Fibroblast of mammary gland (primary cell): ENCODE measurements at places on chromosomes 11 and 22.

- peak; percentile 51 for DNase-seq
Measured at GRCh38 chr11:36088266-36088972, 144.6 kb downstream of the LDLRAD3 start.

DNA sequence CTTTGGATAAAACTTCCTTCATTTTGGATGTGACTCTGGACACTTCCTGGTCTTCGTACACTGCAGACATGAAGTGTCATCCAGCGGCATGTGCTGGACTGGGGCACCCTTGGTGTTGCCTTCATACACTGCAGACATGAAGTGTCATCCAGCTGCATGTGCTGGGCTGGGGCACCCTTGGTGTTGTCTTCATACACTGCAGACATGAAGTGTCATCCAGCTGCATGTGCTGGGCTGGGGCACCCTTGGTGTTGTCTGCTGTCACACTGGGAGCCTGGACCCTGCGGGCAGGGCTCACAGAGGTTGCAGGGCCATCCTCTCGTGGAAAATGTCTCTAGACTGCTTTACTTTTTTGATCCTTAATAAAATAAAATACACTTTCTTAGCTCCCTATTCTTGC, 771.4 kb downstream of the BRD1 start:
- no peak for DNase-seq

DNA sequence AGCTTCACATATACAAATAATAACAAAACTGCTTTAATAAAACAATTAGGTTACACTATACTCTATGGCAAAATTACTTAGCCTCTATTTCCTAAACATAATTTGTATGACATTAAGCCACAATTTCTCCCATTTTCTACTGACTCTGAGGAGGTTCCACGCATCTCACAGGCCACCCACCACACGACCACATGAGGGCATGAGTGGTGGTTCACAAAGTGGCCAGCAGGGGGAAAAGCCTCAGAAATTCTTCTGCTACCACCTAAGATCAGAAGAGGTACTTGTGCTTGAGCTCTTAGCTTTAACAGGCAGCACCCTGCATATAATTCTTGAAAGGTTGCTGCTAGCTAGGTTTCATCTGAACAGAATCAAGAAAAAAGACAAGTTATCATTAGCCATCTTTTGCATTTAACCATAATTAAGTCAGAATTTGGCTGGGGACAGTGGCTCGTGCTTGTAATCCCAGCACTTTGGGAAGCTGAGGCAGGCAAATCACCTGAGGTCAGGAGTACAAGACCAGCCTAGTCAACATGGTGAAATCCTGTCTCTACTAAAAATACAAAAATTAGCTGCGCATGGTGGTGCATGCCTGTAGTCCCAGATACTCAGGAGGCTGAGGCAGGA, 7.7 kb downstream of the LPXN start:
- DNase-seq = peak; percentile 70

GRCh38 chr22:38080850-38081635, 2.9 kb downstream of the SLC16A8 start:
- peak; percentile 18 for DNase-seq

GRCh38 chr11:114077482-114078305, 18.2 kb downstream of the ZBTB16 start:
- DNase-seq = no peak

DNA sequence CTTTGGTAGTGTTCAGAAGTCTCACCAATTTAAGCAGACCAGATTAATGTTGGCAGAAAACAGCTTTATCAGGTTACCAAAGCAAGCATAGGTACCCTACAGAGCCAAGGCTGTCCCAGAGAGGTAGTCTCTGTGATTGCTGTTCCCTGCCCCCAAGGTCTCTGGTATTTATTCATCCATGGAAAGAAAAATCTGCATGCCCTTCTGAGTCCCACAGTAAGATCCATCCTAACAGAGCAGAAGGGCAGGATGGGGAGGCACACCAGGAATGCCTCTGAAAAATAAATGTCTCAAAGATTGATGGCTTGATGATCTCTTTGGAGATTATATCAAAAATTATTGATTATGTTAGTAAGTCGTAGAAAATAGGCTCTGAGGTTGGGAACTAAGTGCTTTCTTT, 122.8 kb downstream of the FAT3 start:
- DNase-seq = no peak

DNA sequence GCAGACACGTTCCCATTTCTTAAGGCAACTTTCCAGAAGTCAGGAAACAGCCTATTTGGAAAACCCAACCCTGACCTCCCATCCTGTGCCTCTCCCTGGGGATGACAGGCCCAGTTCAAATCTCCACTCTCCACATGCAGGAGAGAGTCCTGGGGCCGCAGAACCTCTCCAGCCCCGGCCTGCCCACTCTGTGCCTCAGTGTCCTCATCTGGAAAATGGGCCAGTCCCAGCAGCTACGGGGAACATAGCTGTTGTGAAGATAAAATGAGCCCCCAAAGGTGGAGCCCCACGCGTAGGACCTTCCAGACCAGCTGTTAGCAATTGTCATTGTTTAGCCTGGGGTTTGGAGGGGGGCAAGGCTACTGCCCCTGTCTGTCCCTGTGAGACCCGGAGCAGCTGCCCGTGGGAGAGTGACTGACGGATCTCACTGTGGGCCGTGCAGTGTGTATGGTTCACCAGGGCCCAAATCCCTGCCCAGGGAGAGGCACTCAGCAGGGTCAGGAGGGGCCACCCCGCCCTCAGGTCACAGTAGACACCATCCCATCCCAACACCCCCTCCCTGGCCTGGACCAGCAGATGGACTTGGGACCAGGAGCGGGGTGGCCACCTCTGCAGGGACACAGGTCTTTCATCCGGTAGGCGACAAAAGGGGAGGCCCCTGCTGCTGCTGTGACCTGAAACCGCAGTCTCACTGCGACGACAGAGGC, 145.9 kb downstream of the CTTN start:
- DNase-seq = no peak

DNA sequence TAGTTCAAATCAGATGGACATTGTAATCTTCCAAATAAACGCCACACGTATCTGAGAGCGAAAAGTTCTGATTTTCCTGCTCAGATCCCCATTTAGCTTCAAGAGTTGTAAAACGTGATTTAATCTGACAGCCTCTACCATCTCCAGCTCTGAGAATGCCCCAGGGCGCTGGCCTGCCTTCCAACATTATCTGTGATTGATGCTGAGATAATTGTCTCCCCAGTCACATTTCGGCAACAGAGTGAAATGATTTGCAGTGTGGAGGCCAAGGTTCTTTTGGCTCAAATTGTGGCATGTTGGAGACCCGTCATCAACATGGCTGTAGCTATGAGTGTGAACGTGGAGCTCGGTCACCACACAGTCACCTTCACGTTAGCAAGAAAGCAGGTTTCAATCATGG, 283.4 kb downstream of the BRD1 start:
- no peak for DNase-seq

DNA sequence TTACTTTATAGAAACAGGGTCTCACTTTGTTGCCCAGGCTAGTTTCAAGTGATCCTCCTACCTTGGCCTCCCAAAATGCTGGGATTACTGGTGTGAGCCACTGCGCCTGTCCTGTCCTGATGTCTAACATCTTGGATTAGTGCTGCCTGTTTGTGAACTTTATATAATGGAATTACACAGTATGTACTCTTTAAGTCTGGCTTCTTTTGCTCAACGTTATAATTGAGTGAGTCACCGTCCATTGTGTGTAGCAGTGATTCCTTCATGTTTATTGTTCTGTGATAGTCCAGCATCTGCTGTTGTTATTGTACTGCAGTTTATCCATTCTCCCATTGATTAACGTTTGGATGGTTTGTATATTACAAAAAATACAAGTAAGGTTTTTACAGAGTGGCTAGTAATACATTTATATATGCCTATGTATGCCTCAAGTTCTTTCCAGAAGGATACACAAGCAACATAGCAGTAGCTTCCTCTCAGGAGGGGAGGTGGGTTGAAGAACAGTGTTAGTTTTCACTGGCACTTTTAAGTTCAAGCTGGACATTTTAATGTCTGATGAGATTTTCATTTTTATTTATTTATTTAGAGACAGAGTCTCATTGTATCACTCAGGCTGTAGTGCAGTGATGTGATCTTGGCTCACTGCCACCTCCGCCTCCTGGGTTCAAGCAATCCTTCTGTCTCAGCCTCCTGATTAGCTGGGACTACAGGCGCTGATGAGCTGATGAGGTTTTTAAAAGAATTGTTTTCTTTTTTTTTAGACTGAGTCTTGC, 25.2 kb upstream of the MICALL1 start:
- peak; percentile 80 for DNase-seq

DNA sequence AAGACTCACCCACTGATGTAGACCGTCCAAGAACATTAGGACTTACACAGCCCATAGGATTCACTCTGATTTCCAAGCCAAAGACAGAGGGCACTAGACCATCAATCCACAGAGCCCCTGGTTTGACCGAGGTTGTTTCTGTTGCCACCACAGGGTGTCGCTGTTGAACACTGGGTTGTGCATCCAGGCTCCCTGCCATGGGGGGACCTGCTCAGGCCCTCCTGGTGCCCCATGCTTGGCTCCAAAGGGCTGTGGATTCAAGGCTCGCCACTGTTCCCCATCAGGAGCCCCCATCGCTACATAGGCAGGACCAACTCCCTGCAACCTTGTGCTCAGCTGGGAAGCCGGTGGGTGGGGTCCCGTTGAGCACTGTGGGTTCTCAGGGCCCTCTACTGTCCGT, 128.0 kb upstream of the ANO1 start:
- DNase-seq = peak; percentile 15

DNA sequence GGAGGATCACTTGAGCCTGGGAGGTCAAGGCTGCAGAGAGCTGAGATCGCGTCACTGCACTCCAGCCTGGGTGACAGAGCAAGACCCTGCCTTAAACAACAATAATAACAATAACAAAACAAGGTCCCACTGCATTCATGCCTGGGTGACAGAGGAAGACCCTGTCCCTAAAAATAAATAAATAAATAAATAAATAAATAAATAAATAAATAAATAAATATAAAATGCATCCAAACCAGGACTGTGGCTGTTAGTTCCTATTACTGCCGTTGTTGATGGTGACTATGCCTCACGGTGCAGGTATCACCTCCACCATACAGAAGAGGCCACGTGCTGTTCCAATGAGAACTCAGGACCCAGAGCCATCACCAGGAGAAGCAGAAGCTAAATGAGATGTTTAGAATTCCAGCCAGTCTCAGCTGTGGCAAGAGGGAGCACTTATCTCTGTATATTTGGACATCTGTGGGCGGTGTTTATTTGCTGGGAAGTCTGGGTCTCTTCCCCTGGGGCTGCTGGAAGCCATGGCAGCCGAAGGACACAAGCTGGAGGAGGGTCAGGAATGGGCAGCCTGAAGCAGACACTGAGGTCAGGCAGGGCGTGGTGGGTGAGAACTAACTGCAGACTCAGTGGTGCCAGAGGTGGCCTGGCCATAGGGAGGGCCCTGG, 21.6 kb downstream of the C11orf86 start:
- no peak for DNase-seq

DNA sequence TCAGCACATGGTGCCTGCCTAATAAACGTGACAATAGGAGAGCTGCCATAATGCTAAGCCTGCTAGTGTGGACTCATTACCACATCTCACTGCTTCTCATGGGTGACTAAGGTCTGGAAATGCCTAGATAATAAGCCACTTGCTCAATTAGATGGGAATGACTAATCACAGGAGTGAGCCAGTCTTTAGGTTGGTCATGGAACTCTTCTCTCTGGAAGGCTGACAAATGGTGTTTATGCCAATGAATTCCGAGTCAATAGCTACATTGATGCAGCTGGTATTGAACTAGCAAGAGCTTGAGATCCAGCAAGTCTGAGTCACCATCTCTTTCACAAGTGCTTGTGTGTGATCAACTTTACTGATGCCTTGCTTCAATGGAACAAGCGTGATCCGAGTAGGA, 334.9 kb downstream of the OPCML start:
- DNase-seq = no peak

DNA sequence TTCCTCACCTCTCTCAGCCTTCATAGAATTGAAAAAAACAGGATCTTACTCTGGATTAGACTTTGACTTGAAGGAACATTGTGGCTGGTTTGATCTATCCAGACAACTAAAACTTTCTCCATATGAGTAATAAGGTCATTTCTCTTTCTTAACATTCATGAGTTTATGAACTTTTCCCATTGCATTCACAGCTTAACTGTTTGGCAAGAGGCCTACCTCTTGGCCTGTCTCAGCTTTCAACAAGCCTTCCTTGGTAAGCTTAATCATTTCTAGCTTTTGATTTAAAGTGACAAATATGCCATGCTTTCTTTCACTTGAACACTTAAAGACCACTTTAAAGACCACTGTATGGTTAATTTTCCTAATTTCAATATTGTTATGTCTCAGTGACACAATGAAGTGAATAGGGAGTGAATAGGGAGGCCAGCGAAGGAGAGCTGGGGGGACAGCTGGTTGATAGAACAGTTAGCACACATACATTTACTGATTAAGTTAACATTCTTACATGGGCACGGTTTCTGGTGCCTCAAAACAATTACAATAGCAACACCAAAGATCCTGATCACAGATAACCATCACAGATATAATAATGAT, 17.0 kb downstream of the IMMP1L start:
- peak; percentile 43 for DNase-seq

- no peak for DNase-seq
Measured at GRCh38 chr11:121459413-121460017, 6.7 kb upstream of the SORL1-AS1 start.

DNA sequence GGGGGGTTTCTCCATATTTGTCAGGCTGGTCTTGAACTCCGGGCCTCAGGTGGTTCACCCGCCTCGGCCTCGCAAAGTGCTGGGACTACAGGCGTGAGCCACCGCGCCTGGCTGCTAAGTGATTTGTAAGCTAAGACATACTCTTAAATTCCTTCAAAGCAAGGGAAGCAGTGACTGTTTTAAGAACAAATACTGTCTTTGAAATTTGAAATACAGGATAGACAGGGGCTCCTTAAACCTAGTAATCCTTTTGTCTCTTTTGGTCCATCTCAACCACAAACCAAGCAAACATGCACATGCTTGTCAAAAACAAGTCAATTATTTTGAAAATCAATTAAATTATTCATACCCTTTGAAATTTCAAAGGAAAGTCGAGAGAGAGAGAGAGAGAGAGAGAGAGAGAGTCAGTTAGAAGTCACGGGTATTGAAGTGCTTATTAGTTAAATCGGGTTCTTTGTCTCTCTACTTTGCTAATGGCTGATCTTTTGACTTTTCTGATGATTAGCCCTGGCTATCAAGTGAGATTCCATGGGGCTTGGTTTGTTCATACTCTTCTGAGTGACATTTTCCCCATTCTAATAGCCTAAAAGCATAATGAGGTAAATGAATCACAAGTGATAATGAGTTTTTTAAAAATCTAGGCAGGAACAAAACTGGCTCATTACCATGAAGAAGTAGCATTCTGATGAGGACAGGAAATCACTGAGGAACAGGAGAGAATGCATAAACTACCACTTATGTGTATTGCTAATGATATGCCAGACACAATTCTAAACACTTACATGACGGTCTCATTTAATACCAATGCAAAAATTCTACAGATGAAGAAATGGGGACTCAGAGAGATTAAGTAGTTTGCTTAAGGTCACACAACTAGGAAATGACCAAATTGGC, 48.0 kb downstream of the MCHR1 start:
- no peak for DNase-seq

- DNase-seq = no peak
Measured at GRCh38 chr22:33028234-33028633, 29.9 kb downstream of the SYN3 start.

- no peak for DNase-seq
Measured at GRCh38 chr11:114273890-114274635, 22.1 kb upstream of the NNMT start.
